ENCODE measurements at places on chromosomes 5 and 9.

- peak; percentile 5 for DNase-seq
Measured at GRCh38 chr9:15738011-15738410, 185.2 kb downstream of the CCDC171 start.

DNA sequence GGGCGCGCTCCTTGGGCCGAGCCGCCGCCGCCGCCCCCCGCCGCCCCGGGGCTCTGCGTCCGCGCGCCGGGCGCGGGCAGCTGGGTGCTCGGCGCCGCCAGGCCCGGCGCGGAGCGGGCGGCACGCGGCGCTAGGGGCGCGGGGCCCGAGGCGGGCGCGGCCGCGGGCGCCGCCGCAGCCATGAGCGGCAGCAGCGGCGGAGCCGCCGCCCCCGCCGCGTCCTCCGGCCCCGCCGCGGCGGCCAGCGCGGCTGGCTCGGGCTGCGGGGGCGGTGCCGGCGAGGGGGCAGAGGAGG is 351 bp downstream of the TRIO start:
- DNase-seq: no peak

DNA sequence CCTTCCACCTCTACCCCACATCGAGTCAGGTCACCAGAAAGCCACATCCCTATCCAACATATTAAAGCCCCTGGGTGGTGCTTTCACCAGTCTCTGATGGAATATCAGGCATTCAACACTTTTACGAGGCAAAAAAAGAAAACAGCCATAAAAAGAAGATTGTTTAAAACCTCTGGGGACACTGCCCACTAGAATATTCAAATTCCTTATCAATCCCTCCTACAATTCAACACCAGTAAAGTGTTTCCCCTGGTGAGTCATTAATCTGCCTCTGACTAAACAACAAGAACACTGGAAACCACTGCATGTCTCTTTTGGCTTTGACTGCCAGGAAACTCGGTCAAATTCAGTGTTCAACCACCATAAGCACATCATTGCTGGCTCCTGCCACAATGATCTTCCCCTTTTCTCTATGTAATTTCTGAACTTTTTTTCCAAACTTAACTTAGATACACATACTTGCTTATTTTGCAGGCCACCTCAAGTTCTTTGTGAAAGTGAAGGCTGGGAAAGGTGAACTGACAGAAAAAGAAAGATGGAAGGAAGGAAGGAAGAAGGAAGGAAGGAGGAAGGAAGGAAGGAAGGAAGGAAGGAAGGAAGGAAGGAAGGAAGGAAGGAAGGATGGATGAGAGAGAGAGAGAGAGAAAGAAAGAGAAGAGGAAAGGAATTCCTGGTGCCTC is 105.3 kb downstream of the PAX5 start:
- DNase-seq: peak; percentile 27

DNA sequence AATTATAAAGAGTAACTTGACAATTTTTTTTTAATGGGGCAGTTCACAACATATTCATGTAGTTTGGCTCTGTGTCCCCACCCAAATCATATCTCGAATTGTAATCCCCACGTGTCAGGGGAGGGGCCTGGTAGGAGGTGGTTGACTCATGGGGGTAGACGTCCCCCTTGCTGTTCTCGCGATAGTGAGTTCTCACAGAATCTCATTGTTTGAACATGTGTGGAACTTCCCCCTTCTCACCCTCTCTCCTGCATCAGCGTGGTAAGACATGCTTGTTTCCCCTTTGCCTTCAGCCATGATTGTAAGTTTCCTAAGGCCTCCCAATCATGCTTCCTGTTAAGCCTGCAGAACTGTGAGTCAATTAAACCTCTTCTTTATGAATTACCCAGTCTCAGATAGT is 40.7 kb downstream of the FBXW11 start:
- DNase-seq: no peak

GRCh38 chr5:158990979-158991775 is 108.5 kb downstream of the EBF1 start:
- DNase-seq: no peak

DNA sequence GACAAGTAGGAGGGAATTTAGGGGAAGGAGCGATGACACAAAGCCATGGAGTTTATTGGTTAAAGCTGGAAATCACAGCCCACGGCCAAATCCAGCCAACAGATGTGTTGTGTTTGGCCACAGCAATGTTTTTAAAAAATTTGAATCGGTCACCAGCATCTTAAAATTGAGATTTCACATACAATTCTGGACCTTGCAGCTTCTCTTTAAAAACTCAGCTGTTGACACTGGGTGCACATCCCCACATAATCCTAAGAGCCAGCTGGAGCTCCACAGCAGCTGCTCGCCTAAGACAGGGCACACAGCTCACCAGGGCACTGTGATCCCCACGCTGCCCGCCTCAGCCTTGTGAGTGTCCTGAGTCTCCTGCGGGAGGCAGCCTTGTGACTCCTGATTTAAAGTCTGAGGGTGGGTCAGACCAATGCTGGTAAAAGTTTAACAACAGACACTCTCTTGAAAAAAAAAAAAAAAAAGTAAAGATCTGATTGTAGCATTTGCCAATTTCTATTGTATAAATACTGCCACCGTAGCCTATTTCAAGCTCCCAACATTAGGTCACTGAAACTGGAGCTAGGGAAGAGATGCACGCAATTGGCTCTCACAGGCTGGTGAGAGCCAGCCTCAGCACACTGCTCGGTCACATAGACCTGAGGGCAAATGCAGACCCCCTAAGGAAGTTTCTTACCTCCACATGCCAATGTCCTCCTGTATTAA is 124.8 kb downstream of the HSD17B3 start:
- DNase-seq: no peak

DNA sequence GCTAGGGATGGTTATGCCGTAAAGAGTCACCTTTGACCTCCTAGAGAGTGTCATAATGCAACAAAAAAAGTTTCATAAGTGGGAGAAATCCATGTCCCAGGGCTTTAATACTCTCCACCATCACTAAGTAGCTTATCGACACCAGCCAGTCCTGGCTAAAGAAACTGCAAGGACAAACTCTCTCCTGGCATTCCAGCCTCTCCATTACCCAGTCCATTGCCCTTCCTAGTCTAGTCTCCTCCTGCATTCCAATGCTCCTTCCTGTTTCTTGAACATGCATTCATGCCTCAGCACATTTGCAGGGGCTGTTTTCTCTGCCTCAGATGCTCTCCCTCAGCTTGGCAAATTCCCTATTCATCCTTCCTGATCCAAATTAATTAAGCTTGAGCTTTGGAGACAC is 364.1 kb downstream of the BRINP1 start:
- DNase-seq: no peak

GRCh38 chr5:135504376-135504775 is 31.4 kb downstream of the NEUROG1 start:
- no peak for DNase-seq

DNA sequence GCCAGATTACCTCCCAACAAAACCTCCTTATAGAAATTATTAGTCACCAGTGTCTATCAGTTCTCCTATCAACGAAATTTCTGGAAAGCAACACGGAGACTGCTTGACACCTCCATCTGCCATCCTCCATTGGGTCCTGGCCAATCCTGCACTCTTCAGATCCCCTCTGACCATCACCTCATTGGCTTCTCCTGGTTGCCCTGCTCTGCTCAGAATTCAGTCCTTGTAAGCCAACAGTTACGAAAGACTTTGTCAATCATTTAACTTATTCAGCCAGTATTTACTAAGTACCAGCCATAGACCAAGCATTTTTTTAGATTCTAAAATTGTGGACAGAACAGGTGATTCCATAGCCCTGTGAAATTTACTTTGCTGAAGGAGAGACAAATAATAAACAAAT is 228.5 kb downstream of the MARCHF11 start:
- no peak for DNase-seq

DNA sequence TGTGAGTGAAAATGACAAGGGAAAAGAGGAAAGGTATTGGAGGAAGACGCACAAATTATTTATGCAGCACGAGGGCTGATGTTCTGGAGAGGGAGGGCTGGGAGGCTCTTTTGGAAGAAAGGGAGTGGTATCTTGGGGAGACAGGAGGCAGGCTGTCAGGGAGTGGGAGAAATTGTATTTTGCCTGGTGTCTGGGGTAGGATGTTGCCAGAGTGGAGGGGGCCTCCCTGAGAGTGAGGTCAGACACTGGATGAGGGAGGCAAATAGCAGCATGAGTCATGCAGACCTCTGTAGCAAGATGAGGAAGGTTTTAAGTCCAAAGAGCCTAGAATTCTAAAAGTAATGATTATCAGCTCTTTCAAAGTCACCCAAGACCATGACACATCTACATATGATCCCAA is 158.0 kb downstream of the DMRT2 start:
- DNase-seq: no peak

DNA sequence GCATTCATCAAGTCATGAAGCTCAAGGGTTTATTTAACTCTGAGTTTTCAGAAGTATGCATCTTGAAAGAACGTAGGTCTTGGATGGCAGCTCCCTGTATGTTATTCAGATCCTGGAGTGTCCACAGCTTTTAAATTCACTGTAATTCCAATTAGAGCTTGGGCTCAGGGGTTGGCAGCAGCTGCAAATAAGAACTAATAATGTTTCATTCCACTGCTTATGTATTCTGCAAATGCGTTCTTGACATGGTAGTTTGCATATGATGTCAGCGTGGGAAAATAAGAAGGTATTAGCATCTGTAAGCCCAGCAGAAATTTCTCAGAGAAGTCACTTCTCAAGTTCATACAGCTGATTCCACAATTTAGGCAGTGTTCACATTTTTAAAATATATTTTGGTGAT is 58.4 kb downstream of the RORB start:
- DNase-seq: no peak

GRCh38 chr9:72082536-72082935 is 22.1 kb upstream of the C9orf57 start:
- no peak for DNase-seq

DNA sequence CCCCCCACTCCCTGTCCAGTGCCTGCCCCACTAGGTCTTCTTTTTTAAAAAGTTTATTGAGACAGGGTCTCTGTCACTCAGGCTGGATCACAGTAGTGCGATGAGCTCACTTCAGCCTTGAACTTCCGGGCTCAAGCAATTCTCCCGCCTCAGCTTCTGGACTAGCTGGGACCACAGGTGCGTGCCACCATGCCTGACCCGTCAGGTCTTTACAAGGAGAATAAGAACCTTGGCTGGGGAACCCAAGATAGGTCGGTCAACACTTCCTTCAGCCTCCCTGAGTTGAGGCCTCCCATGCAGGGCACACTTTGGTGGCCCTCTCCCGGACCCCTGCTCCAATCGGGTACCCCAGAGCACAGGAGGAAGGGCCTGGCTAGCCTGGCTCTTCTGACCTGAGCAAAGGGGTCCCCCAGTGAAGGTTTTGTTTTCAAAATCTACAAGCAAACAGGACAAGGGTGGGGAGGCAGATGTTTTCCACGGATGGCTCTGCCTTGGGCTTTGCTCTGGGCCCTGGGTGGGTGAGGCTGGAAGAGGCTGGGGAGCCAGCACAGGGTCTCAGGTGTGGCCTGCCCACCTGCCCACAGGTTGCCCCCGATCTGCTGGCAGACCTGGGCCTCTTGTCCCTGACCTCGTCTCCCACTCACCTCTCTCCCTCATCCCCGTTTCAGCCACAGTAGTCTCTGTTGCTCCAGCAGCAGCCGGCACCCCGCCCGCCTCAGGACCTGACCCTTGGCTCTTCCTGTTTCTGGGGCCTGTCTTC is 108.7 kb upstream of the PHYKPL start:
- no peak for DNase-seq

DNA sequence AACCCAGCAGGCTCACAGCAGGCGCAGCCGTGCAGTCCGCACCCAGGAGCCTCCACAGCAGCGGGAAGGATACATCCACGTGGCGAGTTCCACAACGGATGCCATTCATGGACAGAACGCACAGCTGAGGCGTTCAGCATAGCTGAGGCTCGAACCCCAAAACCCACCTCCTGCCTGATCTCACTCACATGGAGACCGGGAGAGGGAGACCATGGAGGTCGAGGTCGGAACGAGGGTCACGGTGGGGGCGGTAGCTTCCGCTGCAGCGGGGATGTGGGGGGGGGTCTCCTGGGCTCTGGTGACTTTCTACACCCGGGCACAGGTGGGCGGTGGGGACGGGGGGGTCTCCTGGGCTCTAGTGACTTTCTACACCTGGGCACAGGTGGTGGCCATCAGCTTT is 17.5 kb downstream of the TERT start:
- DNase-seq: no peak

DNA sequence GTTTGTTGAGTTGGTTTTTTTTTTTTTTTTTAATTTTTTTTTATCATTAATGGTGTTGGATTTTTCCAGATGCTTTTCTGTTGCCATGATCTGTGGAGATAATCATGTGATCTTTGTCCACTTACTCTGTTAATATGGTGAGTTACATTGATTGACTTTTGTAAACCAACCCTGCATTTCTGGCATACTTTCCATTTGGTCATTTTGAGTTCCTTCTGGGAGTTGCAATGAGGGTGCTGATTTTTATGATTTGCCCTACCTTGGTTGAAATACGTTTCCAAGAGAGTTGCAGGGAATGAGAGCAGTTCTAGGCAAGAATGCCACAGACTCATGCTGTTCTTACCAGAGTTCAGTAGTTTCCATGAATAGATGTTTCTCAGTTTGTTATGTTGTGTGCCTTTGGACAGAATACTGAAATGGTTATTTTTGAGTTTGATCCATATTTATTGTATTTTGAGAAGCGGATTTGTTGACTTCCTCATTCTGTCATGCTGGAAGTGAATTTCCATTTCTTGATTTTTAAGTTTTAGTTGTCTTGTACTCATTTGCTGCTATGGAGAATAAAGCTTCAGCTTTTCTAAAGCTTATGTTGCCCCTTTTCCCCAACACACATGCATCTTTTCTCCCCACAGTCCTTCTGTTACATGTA is 69.0 kb downstream of the SCAMP1 start:
- DNase-seq: no peak

DNA sequence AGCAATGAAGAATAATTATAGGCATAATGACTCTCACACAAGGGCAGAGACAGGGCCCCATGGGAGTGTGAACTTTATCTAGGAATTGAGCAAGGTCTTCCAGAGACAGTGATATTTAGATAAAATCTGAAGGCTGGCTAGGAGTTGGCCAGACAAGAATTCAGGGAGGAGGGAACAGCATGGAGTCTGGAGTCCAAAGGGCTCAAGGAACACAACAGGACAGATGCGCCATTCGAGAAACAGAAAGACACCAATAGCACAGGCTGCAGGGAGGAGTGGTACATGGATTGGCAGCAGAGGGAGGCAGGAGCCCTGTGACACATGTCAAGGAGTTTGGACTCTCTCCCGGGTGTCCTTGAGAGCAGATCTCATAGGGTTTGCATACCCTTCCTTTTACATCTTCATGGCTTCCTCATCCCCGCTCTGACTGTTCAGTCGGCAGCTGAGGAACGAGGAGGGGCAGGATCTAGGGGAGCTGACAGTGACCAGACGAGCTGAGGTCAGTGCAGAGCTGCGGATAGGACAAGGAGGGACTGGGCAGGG is 64.0 kb upstream of the XPA start:
- DNase-seq: no peak

DNA sequence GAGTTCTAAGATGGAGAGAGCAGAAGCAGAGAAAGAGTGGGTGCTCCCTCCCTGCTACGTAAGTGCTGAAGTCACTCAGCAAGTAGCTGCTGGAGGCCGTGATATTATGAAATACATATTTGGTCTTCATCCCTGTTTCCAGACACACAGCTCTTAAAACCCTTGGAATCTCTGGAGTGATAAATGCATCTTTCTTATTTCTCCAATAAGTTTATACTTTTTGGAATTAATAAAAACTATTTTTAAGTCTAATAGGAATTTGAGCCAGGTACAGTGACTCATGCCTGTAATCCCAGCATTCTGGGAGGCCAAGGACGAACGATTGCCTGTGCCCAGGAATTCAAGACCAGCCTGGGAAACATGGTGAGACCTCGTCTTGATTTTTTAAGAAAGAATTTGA is 60.6 kb downstream of the AUH start:
- DNase-seq: no peak

- DNase-seq: no peak
Measured at GRCh38 chr9:15155826-15156225, 151.2 kb downstream of the TTC39B start.

GRCh38 chr9:77750284-77750683 is 102.2 kb upstream of the GNA14 start:
- no peak for DNase-seq

All from A549 (cell line).